Immature natural killer cell (primary cell): ENCODE measurements at places on chromosomes 4 and X.

- H3K4me3 ChIP-seq = no peak overlapping the region
- H3K27me3 ChIP-seq = peaks cover 2% of the 10 kb centered on the region
- H3K36me3 ChIP-seq = peaks cover 16% of the 10 kb centered on the region
- H3K4me1 ChIP-seq = peaks cover 31% of the 10 kb centered on the region
Observed at GRCh38 chr4:184664445-184665210, 15.1 kb downstream of the PRIMPOL start.

DNA sequence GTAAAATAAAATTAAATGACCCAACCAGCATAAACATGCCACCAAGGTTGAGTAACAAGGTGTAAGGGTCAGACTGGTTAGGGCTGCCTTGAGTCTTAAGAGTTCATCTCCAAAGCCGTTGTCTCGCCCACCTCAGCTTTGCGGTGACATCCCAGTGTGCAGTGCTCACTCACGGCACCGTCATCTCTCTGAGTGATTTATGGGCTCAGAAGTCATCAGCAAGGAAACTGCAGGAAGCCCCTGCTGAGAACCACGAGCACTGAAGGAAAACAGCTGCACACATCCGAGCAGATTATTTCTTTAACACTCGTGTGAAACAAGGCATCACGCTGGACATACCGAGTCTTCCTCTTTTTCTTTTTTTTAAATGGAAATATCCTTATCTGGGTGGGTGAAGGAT, 411.1 kb downstream of the TRIML1 start:
- H3K27ac ChIP-seq = no peak overlapping the region
- H3K36me3 ChIP-seq = no peaks in the 10 kb centered on the region
- H3K27me3 ChIP-seq = peaks cover 2% of the 10 kb centered on the region
- DNase-seq = no peak

DNA sequence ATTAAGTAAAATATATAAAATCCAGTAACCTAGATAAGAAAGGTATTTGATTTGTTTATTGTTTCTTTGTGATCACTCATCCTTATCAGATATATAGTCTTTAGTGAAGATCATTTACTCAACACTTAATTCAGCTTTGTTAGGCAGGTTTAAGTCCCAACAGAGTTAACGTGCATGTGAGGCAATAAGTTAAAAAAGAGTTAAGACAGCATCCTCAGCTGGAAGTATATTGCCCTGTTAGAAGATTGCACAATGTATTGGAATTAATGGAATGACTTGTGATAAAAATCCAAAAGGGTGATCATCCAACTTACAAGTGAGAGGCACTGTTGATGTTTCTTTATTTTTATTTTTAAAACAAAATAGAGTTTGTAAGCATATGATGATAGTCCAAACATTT, 1162.1 kb downstream of the RAPGEF2 start:
- no peak overlapping the region for H3K27ac ChIP-seq
- DNase-seq = no peak
- H3K36me3 ChIP-seq = no peaks in the 10 kb centered on the region
- H3K27me3 ChIP-seq = peaks cover 3% of the 10 kb centered on the region

DNA sequence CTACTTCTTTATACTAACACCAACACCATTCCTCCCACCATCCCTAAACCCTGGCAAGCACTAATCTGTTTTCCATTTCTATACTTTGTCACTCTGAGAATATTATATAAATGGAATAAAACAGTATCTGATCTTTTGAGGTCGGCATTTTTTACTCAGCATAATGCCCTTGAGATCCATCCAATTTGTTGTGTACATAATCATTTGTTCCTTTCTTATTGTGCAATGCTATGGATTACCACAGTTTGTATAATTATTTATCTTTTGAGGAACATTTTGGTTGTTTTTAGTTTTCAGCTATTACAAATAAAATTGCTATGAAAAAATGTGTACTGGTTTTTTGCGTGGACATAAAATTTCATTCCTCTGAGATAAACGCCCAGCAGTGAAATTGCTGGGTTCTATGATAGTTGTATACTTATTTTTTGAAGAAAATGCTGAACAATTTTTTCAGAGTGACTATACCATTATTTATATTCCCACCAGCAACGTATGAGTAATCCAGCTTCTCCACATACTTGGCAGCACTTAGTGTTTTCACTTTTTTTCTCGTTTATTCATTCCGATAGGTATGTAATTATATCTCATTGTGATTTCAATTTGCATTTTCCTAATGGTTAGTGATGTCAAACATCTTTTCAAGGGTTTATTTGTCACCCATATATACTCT, 154.3 kb upstream of the DCAF8L1 start:
- no peak overlapping the region for H3K4me3 ChIP-seq
- no peaks in the 10 kb centered on the region for H3K4me1 ChIP-seq
- H3K27me3 ChIP-seq = peaks cover 4% of the 10 kb centered on the region
- H3K36me3 ChIP-seq = no peaks in the 10 kb centered on the region
- DNase-seq = no peak
- no peak overlapping the region for H3K27ac ChIP-seq

DNA sequence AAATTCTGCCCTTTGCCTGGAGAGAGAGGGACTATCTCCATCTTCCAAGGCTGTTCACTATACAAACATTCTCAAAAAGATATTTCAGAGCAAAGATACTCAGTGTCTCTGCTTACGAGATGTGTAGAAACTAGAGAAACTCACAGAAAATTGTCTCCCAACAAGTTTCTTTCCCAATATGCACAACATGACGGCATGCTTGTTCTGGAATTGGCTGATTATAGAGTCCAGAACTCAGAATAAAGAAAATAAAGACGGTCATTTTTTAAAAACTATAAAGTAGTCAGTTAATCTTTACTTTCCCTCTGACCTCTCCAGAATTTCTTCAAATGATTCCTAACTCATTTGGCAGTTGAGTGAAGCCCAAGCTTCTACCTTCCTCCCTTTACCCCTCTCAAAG, 285.5 kb upstream of the KLF3 start:
- H3K36me3 ChIP-seq = no peaks in the 10 kb centered on the region
- no peak overlapping the region for H3K27ac ChIP-seq
- no peaks in the 10 kb centered on the region for H3K27me3 ChIP-seq
- DNase-seq = no peak
- H3K4me3 ChIP-seq = no peak overlapping the region

- H3K4me3 ChIP-seq = no peak overlapping the region
- H3K36me3 ChIP-seq = no peaks in the 10 kb centered on the region
- H3K27ac ChIP-seq = no peak overlapping the region
- peaks cover 1% of the 10 kb centered on the region for H3K27me3 ChIP-seq
- no peaks in the 10 kb centered on the region for H3K4me1 ChIP-seq
Observed at GRCh38 chrX:118286066-118286762, 59.7 kb upstream of the WDR44 start.

DNA sequence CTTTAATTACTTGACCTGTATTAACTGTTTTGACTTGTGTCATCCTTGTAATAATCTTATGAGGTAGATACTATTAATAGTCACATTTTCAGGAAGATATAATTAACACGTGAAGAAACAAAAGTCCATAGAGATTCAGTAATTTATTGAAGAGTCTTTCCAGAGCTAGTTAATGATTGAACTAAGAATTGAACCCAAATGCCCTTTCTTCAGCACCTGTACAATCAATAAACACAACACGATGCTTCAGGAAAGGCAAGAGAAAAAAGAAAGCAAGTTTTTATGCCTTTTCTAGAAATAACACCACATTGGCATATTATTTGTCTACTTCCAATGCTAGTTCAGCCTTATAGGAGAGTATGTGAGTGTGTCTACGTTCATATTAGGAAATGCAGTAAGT, 399.6 kb downstream of the NAF1 start:
- no peaks in the 10 kb centered on the region for H3K4me1 ChIP-seq
- H3K27me3 ChIP-seq = peaks cover 1% of the 10 kb centered on the region
- H3K36me3 ChIP-seq = no peaks in the 10 kb centered on the region
- DNase-seq = no peak
- H3K27ac ChIP-seq = no peak overlapping the region

DNA sequence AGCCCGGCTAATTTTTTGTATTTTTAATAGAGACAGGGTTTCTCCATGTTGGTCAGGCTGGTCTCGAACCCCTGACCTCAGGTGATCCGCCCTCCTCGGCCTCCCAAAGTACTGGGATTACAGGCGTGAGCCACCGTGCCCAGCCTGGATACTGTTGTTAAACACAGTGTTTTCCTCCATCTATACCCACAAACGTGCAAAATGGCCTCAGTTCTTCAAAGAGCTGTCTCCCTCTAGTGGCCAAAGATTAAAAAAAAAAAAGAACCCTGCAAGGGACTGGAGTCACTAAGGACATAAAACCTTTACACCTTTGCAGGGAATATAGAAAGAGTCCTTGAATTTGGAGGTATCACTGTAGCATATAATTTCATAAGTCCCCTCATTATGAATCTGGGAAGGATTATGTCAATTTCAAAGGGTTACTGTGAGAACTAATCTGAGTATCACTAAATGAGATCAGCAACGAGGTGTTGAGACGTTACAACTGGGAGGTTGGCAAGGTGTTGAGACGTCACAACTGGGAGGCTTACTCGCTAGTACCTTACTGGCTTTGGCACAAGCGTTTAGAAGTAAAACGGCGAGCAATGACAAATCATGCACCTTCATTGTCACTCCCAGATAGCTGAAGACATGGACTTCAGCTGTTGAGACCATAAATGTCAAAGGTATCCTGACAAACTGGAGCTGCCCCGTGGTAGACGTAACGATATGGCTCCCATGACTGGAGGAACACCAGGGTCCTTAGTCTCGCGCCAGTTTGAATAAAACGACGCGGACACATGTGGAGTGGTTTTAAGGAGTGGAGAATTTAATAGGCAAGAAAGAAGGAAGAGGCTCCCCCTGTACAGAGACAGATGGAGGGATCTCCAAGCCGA, 33.4 kb upstream of the ENPP6 start:
- DNase-seq = peak; percentile 33
- no peaks in the 10 kb centered on the region for H3K4me1 ChIP-seq
- H3K36me3 ChIP-seq = no peaks in the 10 kb centered on the region
- no peak overlapping the region for H3K27ac ChIP-seq

GRCh38 chr4:73788411-73788810, 48.0 kb downstream of the CXCL8 start:
- H3K27me3 ChIP-seq = no peaks in the 10 kb centered on the region
- DNase-seq = no peak
- no peaks in the 10 kb centered on the region for H3K4me1 ChIP-seq
- no peak overlapping the region for H3K4me3 ChIP-seq
- no peak overlapping the region for H3K27ac ChIP-seq

DNA sequence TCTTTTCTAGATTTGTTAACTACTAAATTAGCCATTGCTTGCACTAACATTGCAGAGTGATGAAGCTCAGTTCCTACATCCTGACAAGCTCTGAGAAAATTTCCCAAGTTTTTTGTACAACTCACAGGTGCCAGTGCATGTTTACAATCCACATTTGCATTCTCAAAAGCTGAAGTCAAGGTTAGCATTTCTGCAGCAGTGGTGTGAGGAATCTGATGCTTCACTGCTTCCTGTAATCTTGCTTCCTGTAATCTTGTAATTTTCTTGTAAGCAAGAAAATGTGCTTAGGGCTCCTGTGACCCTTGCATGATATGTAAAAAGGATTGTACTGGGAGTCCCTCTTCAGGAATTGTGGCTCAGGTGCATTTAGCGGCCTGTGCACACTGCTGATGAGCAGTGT, 207.4 kb upstream of the CXCL13 start:
- no peaks in the 10 kb centered on the region for H3K27me3 ChIP-seq
- H3K4me3 ChIP-seq = no peak overlapping the region
- no peaks in the 10 kb centered on the region for H3K4me1 ChIP-seq
- H3K36me3 ChIP-seq = no peaks in the 10 kb centered on the region
- no peak for DNase-seq

GRCh38 chr4:74934016-74934831, 1.3 kb downstream of the PARM1 start:
- H3K36me3 ChIP-seq = no peaks in the 10 kb centered on the region
- H3K4me1 ChIP-seq = peaks cover 1% of the 10 kb centered on the region
- no peak overlapping the region for H3K4me3 ChIP-seq

GRCh38 chr4:75249739-75250138, 264.5 kb downstream of the RCHY1 start:
- DNase-seq = no peak
- no peak overlapping the region for H3K4me3 ChIP-seq
- H3K27ac ChIP-seq = no peak overlapping the region

GRCh38 chr4:36267486-36268268, 13.7 kb upstream of the DTHD1 start:
- no peak for DNase-seq
- H3K27me3 ChIP-seq = peaks cover 5% of the 10 kb centered on the region
- H3K36me3 ChIP-seq = no peaks in the 10 kb centered on the region
- no peak overlapping the region for H3K4me3 ChIP-seq
- H3K4me1 ChIP-seq = peaks cover 36% of the 10 kb centered on the region

DNA sequence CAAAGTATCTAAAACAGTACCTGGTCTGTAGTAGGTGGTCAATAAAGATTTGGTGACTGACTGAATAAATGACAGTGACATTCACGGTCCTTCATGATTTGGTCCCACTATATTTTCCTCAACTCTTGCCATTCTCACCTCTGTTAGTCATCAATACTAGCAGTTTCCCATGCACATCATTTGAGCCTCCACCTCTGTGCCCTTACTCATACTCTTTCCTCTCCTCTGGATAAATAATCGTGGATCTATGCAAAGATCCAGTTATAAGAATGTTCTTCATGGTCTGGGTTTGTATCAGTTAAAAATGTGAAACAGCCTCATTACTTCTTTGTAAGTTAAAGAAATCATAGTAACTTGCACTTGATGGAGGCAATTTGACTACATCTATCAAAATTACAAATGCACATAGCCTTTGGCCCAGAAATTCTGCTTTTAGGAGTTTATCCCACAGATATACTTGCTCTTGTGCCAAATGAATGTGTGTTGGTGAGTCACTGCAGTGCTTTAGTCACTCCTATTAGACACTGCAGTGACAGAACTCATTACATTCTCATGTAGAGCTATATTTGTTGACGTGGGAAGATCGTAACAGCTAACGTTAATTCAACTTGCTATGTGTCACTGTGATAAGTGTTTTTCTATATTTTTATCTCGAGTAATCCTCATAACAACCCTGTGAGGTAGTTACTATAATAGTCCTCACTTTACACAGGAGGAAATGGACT, 121.9 kb upstream of the SMIM10 start:
- H3K27ac ChIP-seq = no peak overlapping the region
- peaks cover 3% of the 10 kb centered on the region for H3K27me3 ChIP-seq
- H3K36me3 ChIP-seq = no peaks in the 10 kb centered on the region
- no peaks in the 10 kb centered on the region for H3K4me1 ChIP-seq
- H3K4me3 ChIP-seq = no peak overlapping the region
- no peak for DNase-seq

- H3K4me1 ChIP-seq = peaks cover 4% of the 10 kb centered on the region
- DNase-seq = no peak
- peaks cover 7% of the 10 kb centered on the region for H3K27me3 ChIP-seq
- H3K4me3 ChIP-seq = no peak overlapping the region
- H3K27ac ChIP-seq = no peak overlapping the region
Observed at GRCh38 chr4:25307596-25307995, 5.0 kb upstream of the ZCCHC4 start.

DNA sequence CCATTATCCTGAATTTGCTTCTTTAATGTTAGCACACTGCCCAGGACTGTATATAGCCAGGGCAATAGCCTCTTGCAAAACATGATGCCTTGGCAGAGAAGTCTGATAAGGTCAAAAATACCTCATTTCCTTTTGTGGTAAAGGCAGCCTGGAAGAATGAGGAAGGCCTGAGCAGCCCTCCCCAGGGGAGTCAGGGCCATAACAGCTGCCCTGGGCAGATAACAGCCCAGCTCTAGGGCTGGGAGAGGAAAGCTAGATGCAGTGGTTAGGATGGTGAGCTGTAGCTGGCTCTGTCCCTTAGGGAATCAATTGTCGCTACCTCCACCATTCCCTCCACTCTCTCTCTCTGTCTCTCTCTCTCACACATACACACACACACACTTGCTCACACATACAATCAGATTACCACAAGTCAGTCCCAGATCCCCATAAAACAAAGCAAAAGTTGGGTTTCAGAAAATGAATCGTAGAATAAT, 29.2 kb downstream of the EFHC2 start:
- H3K27me3 ChIP-seq = peaks cover 9% of the 10 kb centered on the region
- no peak for DNase-seq
- H3K4me3 ChIP-seq = peak overlapping the region; percentile 54
- peaks cover 58% of the 10 kb centered on the region for H3K4me1 ChIP-seq
- peak overlapping the region; percentile 88 for H3K27ac ChIP-seq
